ENCODE measurements at places on chromosomes 2 and 18.

- no peak for DNase-seq
These were observed 409.0 kb downstream of the LPIN1 start for GRCh38 chr2:12155303-12156051.

- no peak for DNase-seq
These were observed 262.8 kb downstream of the ICOS start for GRCh38 chr2:204199357-204199756.

- no peak for DNase-seq
These were observed 1.7 kb upstream of the SMAD2 start for GRCh38 chr18:47932190-47932589.

DNA sequence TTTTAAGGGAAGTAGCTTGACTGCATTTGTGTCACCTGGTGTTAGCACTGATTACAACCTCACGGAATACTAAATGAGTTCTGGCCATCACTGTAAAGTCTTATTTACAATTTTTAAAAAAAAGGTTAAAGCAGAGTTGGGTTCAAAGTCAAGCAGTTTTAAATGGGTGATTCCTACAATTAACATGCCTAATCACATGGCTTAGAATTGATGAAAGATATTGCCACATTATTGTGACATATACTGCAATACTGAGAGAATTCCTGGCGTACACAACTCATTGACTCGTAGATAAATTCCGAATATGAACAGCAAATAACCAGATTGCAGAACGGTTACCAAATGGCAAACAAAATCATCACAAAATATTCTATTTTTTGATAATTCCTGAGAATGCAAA, 34.2 kb downstream of the ROCK2 start:
- no peak for DNase-seq

- no peak for DNase-seq
These were observed 279.7 kb upstream of the FIGN start for GRCh38 chr2:164015328-164016123.

GRCh38 chr2:238139196-238140039, 950 bp downstream of the KLHL30 start:
- peak; percentile 25 for DNase-seq

GRCh38 chr2:221555494-221555846, 16.6 kb downstream of the EPHA4 start:
- DNase-seq, result no peak

DNA sequence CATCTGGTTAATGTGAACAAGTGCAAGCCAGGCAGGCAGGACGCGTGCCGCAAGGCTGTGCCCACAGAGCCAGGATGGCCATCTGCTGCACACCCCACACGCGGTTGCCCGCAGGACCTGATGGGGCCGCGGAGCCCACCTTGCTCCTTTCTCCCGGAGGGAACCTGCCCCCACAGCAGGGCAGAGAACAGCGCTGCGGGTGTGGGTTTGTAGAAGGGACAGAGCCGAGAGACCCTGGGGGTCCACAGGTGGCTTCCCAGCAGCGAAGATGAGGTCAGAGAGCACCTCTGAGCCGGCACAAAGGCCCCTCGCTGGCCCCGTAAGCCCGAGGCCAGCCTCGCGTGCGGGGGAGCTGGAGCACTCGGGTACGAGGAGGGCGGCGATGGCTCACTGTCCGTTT, 460.8 kb upstream of the SALL3 start:
- DNase-seq, result no peak

DNA sequence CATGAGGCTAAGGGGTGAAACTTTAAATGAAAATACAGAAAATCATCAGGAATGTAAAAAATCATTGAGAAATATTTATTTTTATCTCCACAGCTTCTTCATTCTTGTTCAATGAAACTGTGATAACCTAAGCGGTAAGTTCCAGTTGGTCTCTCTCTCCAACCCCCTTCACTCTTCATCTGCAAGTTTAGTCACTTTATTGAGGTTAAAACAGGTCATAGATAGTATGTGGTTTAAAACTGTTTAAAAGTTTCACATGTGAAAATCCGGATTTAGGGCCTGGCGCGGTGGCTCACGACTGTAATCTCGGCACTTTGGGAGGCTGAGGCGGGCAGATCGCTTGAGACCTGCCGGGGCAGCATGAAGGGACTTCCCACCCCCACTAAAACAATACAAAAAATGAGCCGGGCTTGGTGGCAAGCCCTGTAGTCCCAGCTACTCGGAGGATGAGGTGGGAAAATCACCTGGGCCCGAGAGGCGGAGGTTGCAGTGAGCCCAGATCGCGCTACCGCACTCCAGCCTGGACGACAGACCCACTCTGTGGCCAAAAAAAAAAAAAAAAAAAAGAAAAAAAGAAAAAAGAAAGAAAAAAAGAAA, 1.6 kb upstream of the PHLPP1 start:
- no peak for DNase-seq

DNA sequence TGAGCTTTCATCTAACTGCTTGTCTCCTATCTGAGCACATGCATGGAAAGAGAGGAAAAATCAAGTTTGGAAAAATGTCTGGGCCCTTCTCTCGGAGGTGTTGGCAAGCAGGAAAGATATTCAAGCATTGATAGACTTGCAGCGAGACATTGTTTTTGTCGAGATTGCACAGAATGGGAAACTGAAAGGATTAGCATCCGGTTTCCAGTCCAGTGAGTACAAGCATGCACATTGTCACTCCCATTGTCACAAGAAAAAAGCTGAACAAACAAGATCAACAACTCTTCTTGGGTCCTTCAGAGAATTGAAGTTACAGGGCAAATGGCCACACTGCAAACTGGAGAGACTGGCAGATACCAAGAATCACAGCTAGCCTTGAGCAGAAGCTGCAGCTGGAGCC, 19.6 kb upstream of the MC5R start:
- DNase-seq, result no peak

DNA sequence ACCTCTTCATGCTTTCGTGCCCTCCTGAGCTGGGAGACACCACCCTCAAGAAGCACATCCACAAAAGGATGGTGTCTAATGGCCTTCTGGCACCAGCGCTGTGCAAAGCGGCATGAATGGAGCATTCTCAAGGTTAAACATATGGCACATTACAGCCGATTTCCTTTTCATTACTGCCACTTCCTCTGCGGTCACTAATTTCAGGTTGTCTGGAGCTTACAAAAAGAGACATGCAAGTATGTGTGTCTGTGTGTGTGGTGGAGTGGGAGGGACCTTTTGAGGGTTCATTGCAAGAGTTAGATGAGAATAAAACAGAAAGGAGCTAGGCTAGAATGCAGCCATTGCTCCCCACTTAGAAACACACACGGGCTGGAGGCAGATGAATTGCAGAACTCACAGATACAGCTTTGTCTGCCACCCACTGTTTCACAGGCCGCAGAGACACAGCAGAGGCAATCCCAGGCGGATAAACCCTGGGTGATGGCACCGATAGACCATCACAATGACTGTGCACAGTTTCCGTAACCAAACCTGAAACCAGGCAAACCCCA, 76.0 kb downstream of the TGIF1 start:
- DNase-seq, result peak; percentile 44

GRCh38 chr2:120140866-120141265, 82.3 kb downstream of the TMEM185B start:
- DNase-seq, result no peak

GRCh38 chr2:73112026-73112912, 479 bp downstream of the RAB11FIP5 start:
- peak; percentile 30 for DNase-seq

- DNase-seq, result peak; percentile 70
These were observed 3.4 kb downstream of the NAGK start for GRCh38 chr2:71071681-71072398.

- DNase-seq, result no peak
These were observed 26.5 kb downstream of the FIGN start for GRCh38 chr2:163709270-163709669.

- no peak for DNase-seq
These were observed 88.6 kb downstream of the SMAD7 start for GRCh38 chr18:48862132-48862531.

GRCh38 chr18:32450026-32450691, 20.5 kb downstream of the GAREM1 start:
- no peak for DNase-seq

- no peak for DNase-seq
These were observed 671.9 kb upstream of the SOX11 start for GRCh38 chr2:5020116-5020875.

GRCh38 chr18:44067186-44067585, 613.5 kb upstream of the SETBP1 start:
- no peak for DNase-seq

GRCh38 chr2:71389384-71390072, 57.9 kb downstream of the ZNF638 start:
- no peak for DNase-seq

GRCh38 chr2:196088203-196088602, 19.6 kb upstream of the DNAH7 start:
- DNase-seq, result no peak

DNA sequence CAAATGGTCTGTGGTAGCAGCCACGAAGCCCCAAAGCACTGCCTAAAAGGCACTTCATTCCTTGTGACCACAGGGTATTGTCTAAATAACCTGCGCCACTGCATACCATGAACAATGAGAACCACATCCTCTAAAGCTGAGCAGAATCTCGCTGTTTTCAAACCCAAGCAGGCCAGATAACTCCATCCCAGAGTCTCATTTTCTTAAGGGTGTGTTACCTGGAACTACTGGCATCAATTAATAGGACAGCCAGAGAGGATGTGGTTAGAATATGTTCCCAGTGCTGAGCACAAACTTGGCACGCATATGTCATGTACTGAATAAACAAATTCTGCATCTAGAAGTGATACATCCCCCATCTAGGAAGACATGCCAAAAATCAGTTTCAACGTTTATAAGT, 13.0 kb downstream of the VPS4B start:
- DNase-seq, result no peak

GRCh38 chr2:128309280-128310093, 9.2 kb downstream of the HS6ST1 start:
- no peak for DNase-seq

GRCh38 chr18:60064271-60064670, 164.5 kb downstream of the PMAIP1 start:
- no peak for DNase-seq

DNA sequence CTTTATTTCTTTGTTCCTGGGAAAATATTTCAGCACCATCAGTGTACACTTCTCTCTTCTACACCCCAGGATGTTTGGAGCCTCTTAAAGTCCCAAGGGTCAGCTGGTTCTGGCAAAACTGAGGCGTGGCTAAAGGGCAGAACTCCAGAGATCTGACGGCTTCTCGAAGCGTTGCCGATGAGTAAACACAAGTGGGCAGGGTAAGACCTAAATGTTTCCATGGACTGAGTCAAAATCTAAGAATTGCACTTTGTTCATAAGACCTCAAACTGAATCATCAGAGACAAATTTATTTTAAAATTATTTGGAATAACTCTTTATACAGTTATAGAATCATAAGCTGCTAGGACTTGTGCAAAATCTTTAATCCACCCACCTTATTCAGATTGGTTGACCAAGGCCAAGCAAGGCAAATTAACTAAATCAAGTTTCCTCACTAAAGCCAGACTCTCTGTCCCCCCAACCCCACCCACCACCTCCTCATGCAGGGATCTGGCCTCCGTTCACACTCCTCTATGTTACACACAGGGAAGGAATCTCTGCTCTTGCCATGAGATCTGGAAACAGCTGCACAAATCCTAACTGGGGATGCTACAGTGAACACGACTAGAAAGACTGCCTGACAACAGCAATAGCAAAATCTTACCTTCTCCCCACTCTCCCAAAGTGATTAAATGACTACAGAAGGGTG, 342.6 kb upstream of the KLHL29 start:
- no peak for DNase-seq

DNA sequence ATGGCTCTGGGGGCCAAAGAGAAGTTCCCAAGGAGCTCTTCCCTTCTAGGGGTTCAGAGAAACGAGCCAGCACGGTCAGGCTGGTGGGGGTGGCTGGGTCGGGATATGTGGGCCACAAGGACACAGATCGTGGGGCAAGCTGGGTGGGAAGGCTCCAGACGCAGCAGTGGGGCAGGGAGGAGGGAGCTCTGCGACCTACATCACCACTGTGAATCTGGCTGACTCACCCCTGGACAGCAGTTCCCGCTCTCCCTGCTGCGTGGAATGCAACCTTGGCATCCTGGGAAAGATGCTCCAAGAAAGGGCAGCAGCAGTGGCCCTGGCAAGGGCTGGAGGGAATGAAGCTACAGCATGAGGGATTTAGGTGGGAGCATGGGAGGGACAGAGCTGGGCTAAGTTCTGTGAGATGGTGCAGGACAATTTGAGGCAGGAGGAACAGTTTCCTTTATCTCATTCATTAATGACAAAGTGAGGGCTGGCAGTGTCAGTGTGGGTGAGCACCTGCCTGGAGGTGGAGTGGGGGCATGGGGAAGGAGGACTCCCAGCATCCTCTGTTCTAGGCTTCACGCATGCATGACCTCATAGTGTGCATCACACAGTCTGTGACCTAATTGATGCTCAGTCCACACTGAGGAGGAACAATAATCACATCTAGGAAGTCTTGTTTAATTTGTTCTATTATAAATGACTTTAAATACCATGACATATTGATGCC, 25.0 kb downstream of the CELF4 start:
- DNase-seq, result no peak

DNA sequence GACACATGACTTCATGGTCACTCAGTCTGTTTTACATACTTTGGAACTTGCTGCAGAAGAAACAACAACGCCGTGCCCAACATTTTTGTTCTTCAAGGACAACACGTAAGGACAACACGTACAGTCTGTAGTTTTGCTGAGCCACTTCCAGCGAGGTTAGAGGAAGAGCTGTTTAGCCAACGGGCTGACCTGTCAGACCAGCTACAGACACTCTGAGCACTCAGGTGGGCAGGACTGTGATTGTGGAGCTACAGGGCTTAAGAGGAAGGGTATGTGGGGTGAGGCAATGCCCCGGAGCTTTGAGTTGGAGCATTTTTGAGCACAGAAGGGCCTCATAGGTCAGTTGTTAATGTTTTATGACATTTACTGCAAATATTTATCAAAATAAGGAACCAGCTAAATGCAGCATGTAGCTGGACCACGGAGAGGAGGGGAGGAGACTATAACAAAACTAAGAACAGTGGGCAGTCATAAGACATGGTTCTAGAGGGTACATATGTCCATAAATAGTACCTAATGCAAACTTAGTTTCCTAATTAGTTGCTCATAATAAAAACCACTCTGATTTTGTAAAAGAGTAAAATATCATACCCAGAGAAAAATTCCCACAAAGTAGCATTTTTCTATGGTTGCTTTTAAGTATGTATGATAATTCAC, 26.3 kb upstream of the NPC1 start:
- no peak for DNase-seq

All from activated naive CD4-positive, alpha-beta T cell treated with Interleukin-2 at 50 U/mL for 16 hours (primary cell).